ENCODE measurements at places on chromosomes 2 and 18.
A peak's percentile ranks its signal among the peaks of the same experiment; 100 is the strongest.

DNA sequence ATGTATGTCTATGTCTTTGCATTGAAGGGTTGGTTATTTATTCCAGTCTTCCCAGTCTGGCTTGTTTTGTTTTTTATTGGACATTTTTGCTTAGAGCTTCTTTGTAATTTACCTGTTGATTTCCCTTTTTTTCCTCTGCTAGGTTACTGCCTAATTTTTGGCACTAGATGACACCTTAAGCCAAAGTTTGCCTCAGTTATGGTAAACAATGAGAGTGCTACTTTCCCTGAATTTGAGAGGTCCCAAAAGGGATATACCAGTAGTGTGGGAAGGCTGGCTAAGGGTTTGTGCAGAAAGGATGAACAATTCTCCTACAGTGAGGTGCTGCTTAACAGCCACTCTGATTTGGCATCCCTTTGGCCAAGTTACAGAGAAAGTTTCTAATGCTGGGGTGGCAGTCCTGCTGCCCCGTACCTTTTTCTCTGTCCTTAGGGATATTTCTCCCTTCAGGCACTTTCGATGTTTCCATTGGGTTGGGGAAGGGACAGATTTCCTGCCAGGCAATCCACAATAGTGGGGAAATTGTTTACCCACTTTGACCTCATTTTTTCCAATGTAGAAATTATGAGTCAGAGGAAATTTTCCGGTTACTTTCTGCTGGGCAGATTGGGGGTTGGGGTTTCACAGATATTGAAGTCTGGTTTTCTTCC is 354.9 kb downstream of the PTPRM start:
- DNase-seq = peak; percentile 90

GRCh38 chr18:55353806-55354205 is 234.2 kb downstream of the TCF4 start:
- DNase-seq = peak; percentile 61

- DNase-seq = peak; percentile 8
Observed at GRCh38 chr18:10973567-10974203, 175.7 kb downstream of the PIEZO2 start.

GRCh38 chr2:105598829-105599698 is 145.6 kb upstream of the NCK2 start:
- DNase-seq = no peak

DNA sequence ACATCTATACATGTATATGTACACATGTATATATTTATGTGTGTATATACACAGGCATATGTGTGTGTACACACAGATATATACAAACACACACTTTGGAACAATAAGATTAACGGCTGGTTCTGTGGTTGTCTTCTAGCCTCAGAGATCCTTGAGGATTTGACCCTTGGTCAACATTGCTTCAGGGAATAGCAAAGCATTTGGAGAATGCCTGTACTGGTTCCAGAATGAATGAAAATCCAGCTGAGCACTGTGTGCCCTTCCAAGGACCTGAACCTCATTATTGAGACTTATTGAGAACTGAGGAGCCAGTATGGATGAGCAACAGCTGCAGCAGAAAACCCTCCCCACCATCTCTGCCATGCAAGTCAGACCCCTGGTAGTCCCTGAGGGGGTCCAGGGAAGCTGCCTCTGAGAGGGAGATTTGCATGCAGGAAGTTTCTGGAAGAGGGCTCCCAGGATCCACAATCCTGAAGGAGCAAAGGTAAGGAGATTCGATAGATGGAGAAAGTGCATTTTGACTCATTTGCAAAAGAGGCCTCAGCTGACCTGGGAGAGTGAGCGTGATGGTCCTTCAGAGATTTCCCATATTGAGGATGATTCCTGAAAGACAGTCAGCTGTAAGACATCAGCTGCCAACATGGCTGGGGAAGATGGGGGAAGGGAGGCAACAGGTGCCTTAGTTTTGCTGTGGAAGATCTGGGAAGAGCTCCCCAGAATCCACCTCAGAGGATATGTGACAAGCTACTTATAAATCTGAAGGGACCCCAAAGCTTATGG is 166.6 kb upstream of the NCKAP5 start:
- no peak for DNase-seq

GRCh38 chr2:112007493-112007892 is 47.6 kb upstream of the TMEM87B start:
- DNase-seq = no peak

DNA sequence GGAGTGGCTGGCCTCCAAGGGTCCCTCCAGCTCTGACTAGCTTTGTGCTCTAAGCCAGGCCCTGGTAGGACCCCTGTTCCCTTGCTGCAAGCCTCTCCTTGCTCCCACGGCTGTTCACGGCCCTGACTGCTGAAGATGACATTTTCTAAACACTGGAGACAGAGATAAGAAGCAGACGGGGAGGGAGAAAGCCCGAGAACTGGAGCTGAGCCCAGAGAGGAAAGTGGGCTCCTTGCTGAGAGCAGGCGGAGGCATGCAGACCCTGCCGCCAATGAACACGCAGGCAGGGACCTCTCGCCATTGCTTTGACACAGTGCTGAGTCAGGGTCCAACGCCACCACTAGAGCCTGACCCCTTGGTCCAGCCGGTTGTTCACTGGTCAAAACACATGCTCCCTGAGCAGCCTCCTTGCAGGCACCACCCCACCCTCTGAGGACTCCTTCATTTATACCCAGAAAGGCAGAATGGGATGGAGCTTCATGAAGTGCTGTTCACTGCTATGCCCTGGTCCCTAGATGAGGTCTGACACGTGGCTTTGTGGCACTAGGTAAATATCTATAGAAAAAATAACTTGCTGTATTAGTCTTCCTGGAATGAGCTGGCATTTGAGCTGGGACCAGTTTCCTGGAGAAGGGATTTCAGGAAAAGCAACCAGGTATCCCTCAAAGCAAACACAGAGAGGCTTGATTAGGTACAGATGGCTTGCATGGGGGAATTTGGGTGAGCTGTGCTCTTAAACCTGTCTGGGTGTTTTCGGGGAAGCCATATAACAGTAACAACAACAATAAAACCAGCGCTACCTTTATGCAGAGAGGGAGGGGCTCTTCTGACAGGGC is 65.7 kb downstream of the MCFD2 start:
- DNase-seq = peak; percentile 89

DNA sequence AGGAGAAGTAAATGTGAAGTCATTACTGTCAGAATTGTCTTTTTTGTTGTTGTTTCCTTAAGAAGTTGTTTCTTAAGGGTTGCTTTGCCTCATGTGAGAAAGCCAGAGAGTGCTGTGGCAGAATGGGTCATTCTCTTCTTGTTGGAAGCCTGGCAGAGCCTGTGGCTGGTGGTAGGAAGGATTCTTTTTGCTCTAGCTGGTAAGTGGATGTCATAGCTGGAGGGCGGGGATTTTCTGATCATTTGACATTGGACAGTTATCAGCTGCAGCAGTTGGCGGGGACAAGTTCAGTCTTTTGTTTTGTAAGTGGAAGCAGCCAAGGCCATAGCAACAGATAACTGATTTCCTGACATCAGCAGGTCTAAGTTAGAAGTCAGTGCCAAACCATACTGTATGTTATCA is 5.5 kb upstream of the RMDN2 start:
- no peak for DNase-seq

DNA sequence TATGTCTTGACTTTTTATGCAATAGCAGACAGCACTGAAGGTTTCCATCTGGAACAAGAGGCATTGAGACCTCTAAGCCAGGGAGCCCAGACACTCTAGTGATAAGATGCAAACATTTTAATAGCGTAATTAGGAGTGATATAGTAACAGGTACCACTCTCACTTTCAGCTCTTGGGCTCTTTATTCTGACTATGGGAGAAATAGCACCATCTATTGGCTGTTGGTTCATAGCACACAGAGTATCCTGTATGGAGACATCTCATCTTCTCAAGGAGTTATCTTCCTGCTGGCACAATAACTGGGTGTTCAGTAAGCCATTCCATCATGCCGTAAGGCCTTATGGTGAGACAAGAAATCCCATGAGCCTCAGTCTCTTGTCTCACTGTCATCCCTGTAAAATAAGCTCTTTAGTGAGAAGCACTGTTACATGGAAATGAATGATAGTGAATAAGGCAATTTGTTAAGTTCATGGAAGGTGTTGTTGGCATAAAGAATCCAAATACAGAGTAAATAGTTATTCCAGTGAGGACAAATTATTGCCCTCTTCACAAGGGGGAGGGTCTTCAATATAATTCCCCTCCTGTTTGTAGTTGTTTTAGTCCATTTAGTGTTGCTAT is 48.3 kb downstream of the THUMPD2 start:
- peak; percentile 59 for DNase-seq

GRCh38 chr18:26745288-26746181 is 120.0 kb downstream of the AQP4 start:
- no peak for DNase-seq

GRCh38 chr2:234446404-234447076 is 50.3 kb downstream of the ARL4C start:
- DNase-seq = no peak

- DNase-seq = no peak
Observed at GRCh38 chr18:58051765-58052460, 7.9 kb downstream of the NEDD4L start.

GRCh38 chr2:172836347-172836821 is 100.7 kb downstream of the RAPGEF4 start:
- peak; percentile 32 for DNase-seq

DNA sequence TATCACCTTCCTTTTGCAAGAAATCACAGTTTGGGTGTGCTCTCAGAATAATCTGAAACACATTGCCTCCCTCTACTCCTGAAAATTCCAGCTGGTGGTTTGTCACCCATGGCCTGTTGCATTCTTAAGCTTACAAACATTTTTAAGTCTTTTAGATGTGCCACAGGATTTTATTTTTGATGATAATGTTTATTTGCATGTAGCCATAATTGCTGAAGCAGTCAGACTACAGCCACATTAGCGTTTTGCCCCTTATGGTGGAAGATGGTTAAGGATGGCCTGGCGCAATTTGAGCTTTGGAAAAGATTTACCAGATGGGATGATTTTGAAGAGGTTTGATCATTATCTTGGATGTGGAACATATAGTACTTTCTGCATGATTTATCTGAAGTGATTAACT is 439.5 kb downstream of the MEIS1 start:
- no peak for DNase-seq

- no peak for DNase-seq
Observed at GRCh38 chr2:70603066-70603465, 49.4 kb upstream of the TGFA start.

DNA sequence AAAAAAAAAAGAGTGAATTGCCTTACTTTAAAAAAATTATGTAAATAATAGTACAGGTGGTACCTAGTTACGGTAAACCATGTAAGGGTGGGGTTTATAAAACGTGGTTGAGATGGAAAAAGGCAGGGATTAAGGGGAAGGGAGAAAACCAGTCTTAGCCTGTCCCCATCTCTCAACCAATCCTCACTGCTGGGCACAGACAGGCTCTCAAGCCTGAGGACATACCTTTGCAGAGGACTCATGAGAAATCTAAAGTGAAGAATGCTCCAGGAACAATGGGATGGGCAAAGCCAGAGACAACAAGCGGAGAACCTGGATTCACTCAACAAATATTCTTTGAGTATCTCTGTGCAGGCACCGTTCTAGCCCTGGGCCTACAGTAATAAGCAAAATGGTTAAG is 3.4 kb upstream of the IGFBP2 start:
- DNase-seq = no peak

GRCh38 chr2:201880993-201881611 is 74.8 kb downstream of the CDK15 start:
- no peak for DNase-seq

DNA sequence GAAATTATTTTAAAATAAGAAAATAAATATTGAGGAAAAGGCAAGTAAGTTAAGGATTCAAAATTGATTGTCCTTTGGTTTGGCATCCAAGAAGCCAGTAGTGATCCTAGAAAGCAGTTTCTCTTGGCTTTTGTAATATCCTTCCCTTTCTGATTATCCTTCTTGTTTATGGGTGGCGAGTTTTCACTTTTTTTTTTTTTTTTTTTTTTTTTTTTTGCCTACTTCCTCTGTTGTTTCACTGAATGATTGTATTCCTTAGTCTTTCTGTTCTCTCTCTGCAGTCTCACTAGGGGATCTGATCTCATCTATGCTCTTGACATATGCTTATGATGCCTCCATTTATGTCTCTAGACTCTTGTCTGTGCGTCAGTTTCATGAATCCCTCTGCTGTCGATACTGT is 4.2 kb downstream of the NAPG start:
- DNase-seq = no peak

DNA sequence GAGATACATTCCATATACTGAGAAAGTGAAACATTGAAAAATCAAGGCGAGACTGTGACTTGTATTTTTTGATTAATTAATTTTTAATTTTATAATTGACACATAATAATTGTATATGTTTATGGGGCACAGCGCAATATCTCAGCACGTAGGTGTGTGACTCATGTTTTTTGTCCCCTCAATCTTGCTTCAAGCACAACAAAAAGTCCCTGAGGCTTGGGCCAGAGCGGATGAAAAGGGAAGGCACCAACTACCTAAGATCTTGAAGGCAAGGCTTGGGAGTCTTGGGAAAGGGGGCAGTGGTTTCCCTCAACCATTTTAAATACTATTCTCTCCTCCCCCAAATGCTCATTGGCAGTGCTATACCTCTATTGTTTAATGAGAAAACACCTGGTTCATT is 9.9 kb downstream of the SGPP2 start:
- no peak for DNase-seq

DNA sequence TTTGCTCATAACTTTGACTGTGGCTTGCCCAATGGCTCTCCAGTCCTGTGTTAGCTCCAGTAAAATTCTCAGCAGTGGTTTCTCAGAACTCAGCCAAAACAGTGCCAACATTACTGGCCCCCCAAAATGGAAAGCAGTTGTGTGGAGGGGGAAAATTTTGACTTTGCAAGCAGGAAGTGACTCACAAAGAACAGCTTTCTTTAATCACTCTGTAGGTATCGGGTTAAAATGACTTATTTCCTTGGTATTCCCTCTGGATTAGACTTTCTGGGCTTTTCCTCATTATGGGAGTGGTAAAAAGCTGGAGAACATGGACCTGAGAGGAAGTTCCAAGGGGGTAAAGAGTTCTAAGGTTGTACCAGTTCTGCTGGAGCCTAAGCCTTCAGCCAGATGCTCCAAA is 175.7 kb upstream of the RND3 start:
- peak; percentile 47 for DNase-seq

- peak; percentile 35 for DNase-seq
Observed at GRCh38 chr18:7096838-7097237, 20.8 kb downstream of the LAMA1 start.

- no peak for DNase-seq
Observed at GRCh38 chr18:12765126-12765525, 62.3 kb downstream of the PSMG2 start.

- DNase-seq = peak; percentile 46
Observed at GRCh38 chr2:177759443-177759842, 313.1 kb downstream of the PDE11A start.

DNA sequence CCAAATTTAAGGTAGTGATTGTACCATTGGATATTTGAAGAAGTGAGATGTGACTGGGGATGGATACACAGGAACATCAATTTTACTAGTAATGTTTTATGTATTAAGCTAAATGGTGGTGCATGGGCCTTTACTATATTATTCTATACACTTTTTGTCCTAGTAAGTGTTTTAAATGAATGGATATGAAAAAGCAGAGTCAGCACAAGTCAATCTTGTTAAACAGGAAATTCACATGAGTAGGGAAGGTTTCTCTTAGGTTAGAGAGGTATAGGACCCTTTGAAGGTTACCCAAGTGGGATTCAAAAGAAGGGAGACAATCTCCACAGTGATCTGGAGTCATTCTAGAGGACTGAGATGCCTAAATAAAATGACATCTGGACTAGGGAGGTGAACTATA is 71.8 kb upstream of the NCKAP5 start:
- DNase-seq = no peak
